ENCODE measurements at places on chromosomes 1 and 21.

DNA sequence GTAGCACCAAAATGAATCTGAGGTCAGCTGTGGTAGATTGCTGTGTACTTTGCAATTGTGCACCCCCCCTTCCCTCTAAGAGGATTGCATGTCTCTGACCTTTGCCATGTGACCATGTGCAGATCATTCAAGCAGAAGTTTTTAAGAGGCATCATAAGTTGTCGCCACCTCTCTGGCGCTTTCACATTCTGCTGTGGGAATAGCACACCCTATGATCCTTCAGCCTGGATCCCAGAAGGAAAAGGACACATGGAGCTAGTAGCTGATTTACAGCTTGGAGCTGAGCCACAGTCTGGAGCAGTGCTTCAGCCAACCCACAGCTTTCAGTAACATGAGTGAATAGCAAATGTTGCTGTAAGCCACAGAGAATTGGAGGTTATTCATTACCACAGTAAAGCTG, 158.5 kb downstream of the TSEN15 start:
- no peak for DNase-seq

GRCh38 chr21:24939291-24939690, 668.0 kb downstream of the MRPL39 start:
- no peak for DNase-seq

GRCh38 chr1:44406737-44407429, 1.8 kb downstream of the RNF220 start:
- no peak for DNase-seq

- DNase-seq, result no peak
These were observed 45.7 kb downstream of the ALG14 start for GRCh38 chr1:95027046-95027445.

DNA sequence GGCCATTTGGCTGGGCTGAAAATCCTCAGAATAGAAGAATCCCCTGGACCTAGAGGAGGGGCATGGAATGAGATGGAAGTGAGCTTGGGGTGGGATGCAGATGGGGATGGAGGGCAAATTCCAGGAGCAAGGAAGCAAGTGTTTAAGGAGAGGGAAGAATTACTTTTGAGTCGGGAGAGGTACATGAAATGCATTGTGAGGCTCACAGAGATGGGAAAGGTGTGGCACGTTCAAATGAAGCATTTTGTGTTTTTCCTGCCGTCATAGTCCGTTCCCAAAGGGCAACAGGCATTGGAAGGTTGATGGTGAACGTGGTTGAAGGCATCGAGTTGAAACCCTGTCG, 30.5 kb downstream of the ATP5PO start:
- DNase-seq, result no peak

GRCh38 chr21:39956586-39956985, 89.3 kb downstream of the PCP4 start:
- no peak for DNase-seq

- DNase-seq, result no peak
These were observed 32.9 kb downstream of the SERINC2 start for GRCh38 chr1:31445951-31446350.

DNA sequence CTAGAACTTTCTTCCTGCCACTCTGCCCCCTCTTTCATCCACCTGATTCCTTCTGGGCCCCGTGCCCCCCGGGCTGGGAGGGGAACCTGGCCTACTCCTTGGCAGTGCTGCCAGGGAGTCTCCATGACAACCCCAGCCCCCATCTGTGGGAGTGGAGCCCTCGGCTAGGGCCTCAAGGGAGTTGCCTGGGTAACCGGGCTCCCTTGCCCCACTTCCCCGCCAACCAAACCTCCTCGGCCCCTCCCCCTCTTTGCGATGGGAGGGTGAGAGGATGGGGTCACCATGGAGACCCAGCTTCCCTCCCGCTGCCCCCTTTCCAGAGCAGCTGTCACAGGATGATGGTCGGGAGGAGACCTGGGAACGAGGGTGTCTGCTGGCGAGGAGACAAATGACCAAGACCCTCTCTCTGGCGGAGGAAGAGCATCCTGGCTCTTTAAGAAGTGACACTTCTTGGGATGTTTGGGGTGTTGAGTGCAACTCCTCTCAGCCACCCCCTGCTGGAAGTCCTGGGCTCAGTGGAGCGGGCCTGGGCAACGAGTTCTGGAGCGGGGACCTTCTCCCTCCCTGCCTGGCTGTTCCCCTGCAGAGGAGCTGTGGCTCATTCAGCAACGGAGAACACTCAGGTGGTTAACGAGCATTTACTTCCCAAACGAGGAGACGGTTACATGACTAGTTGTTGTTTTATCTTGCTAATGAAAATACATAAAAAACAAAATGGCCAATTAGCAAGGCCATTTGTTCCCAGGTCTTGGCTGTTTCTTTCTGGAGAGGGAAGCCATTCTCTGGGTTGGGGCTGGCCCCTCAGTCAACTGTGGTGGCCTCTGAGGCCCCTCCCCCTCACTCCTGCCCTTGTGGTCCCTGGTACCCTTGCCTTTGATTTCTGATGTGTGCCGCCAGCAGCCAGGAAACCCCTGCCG, 82.8 kb downstream of the UBIAD1 start:
- no peak for DNase-seq

DNA sequence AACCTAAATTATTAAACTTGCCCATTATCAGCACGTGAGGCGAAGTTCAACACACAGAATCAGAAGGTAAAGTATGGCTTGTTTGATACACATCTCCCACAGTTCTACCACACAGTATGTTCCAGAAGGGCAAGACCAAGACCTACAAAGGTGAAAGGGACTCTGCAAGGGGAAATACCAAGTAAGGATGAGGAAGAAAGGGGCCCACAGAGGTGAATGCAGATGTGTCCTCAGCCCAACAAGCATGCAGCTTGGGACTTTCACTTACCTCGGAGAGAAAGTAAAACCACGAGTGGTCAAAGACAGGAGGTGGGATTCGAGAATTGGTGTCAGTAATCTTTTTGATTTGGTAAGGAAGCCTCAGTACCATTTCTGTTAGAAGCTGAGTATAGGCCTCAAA, 85.8 kb downstream of the UBR4 start:
- no peak for DNase-seq
